ENCODE measurements at places on chromosomes 3 and 15. TPM values are rescaled to one million over a fixed set of nuclear protein-coding genes. Genes with fewer than 3 reads are reported as not detected.

Gene RUBCN
- total RNA-seq: 44.5 TPM

Gene PIGX
- total RNA-seq: 40.9 TPM

DNA sequence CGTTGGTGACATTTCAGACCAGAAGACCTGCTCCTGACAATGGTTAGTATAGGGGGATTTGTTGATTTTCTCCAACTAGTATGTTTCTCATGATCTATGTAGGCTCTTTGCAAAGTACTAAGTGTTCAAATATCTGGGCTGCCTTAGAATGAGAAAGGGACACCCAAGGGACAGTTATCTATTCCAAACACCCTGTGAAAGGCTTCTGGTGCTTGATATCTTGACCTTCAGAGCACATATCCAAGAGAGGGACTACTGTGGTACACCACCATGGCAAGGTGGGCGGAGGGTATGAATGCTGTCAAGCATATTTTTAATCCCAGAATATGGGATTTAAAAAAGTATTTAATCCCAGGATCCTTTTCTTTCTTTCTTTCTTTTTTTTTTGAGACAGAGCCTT, 1.1 kb downstream of the FANCD2OS start:
- no peaks in the 10 kb centered on the region for H3K4me1 ChIP-seq
- no peak overlapping the region for H3K4me3 ChIP-seq
- H3K27ac ChIP-seq: no peak overlapping the region
- H3K27me3 ChIP-seq: no peaks in the 10 kb centered on the region
- H3K36me3 ChIP-seq: peaks cover 1% of the 10 kb centered on the region

DNA sequence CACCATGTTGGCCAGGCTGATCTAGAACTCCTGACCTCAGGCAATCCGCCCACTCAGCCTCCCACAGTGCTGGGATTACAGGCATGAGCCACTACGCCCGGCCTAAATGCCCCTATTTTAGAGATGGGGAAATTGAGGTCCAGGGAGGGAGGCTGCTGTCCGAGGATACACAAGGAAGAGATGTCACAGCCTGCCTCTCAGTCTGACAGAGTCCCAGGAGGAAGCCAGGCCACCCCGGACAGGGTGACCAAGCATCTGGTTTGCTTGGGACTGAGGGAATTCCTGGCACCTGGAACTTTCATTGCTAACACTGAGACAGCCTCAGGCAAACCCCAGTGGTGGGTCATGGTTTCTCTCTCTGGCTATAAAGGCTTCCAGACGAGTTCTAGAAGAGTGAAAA, 30.6 kb upstream of the ADAMTS7 start:
- no peak overlapping the region for H3K4me3 ChIP-seq
- no peaks in the 10 kb centered on the region for H3K27me3 ChIP-seq
- no peaks in the 10 kb centered on the region for H3K4me1 ChIP-seq
- DNase-seq: no peak

DNA sequence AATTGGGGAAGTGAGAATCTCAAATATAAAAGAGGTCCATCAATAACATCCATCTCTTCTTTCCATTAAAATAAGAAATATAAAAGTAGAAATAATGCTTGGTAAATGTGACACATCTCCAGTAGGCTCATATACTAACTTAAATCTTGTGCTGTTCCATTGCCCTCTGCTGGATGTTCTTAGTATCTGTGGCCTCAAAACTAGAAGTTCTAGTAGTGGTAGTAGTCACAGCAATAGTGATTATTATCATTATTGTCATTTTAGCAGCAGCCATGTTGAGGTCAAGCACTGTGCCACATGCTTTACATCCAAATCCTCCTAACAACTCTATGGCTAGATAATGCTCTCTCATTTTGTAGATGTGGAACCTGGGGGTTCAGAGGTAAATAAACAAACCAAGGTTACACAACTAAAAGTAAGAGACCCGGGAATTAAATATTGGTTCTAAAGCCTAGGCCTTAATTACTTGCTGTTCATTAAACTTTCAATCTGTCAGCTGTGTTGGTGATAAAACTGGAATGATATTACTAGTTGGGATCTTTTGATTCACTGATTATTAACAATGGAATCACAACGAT, 20.2 kb upstream of the BTLA start:
- H3K27ac ChIP-seq: no peak overlapping the region
- peak; percentile 68 for DNase-seq
- H3K4me1 ChIP-seq: peaks cover 27% of the 10 kb centered on the region
- no peaks in the 10 kb centered on the region for H3K27me3 ChIP-seq

DNA sequence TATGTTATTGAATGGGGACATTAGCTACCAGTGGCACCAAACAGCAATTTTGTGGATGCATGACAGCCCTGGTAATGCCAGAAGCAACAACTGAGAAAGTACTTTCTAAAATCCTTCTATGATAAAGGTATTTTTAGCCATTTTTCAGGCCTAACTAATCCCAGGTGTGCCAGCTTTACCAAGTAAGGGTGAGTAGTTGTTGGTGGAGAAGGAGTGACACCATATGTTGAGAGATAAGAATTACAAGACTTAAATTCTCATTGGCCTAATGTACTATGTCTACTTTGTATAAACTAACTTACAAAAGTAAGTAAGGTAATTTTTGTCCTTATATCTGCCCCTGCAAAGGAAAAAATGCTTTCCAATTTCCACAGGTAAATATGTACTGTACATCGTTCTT, 4.1 kb upstream of the COX17 start:
- no peaks in the 10 kb centered on the region for H3K27me3 ChIP-seq
- H3K4me1 ChIP-seq: peaks cover 12% of the 10 kb centered on the region
- no peak overlapping the region for H3K4me3 ChIP-seq
- H3K36me3 ChIP-seq: peaks cover 7% of the 10 kb centered on the region
- peak; percentile 18 for DNase-seq

GRCh38 chr15:92377083-92377789, 16.4 kb upstream of the ST8SIA2 start:
- H3K4me1 ChIP-seq: no peaks in the 10 kb centered on the region
- DNase-seq: no peak
- no peaks in the 10 kb centered on the region for H3K36me3 ChIP-seq
- H3K27ac ChIP-seq: no peak overlapping the region
- no peak overlapping the region for H3K4me3 ChIP-seq

GRCh38 chr15:43107751-43108150, 1.9 kb upstream of the UBR1 start:
- H3K27me3 ChIP-seq: no peaks in the 10 kb centered on the region
- H3K4me3 ChIP-seq: no peak overlapping the region
- H3K27ac ChIP-seq: no peak overlapping the region
- H3K36me3 ChIP-seq: peaks cover 21% of the 10 kb centered on the region
- H3K4me1 ChIP-seq: peaks cover 32% of the 10 kb centered on the region
- no peak for DNase-seq

GRCh38 chr15:31842532-31843195, 187.7 kb upstream of the CHRNA7 start:
- H3K27me3 ChIP-seq: no peaks in the 10 kb centered on the region
- H3K4me3 ChIP-seq: no peak overlapping the region
- no peaks in the 10 kb centered on the region for H3K4me1 ChIP-seq
- no peak for DNase-seq

GRCh38 chr3:27511724-27512422, 27.7 kb upstream of the SLC4A7 start:
- no peaks in the 10 kb centered on the region for H3K36me3 ChIP-seq
- no peaks in the 10 kb centered on the region for H3K27me3 ChIP-seq
- no peak overlapping the region for H3K27ac ChIP-seq
